ENCODE measurements at places on chromosomes 3 and 15.

DNA sequence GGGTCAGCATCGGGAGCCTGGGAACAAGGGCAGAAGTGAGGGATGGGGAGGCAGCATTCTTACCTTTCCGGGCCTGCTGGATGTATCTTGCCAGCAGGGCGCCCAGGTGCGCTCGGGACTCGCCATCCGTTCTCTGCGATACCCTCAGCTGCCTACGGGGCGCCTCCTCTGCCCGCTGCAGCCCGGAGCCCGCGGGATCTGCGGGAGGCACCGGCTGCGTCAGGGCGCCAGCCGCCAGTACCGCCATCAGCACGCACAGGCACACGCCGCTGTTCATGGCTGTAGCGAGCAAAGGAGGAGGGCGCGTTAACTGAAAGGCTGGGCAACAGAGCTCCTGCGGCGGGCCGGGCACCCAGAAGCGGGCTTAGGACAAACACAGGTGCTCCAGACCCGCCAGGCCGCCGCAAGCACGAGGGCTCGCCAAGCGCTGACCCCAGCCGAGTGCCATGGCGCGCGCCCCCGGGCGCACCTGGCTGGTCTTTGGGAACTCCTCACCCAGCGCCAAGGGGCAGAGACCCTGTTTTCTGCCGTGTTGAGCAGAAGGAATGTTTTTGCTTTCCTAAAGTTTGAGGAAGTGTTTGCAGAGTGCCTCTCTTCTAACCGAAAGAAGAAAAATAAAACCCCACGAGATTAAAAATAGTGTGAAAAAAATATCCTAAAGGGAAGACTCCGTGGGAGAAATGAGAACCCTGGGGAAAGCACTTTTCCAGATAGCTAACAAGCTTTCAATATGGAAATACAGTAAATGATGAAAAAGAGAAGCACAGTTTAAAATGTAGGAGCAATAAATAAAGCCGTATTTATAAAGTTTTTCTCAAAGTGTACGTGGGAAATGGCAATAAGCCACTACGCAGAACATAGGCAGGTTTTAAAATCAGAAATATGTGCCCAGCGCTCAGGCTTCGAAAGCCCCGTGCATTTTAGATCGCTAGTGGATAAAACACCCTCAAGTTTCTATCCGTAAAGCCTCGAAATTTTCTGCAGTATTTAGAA lies 2.3 kb downstream of the CCK start:
- peak overlapping the region; percentile 39 for H3K4me3 ChIP-seq
- no peaks in the 10 kb centered on the region for H3K36me3 ChIP-seq
- H3K27ac ChIP-seq, result no peak overlapping the region
- H3K27me3 ChIP-seq, result peaks cover 56% of the 10 kb centered on the region

GRCh38 chr3:67650084-67650483 lies 4.3 kb downstream of the SUCLG2 start:
- H3K4me1 ChIP-seq, result peaks cover 67% of the 10 kb centered on the region
- H3K4me3 ChIP-seq, result no peak overlapping the region
- H3K27ac ChIP-seq, result no peak overlapping the region
- no peak for DNase-seq
- H3K27me3 ChIP-seq, result no peaks in the 10 kb centered on the region

GRCh38 chr3:176293276-176293675 lies 904.0 kb downstream of the TBL1XR1 start:
- H3K27ac ChIP-seq, result no peak overlapping the region
- H3K36me3 ChIP-seq, result no peaks in the 10 kb centered on the region
- no peaks in the 10 kb centered on the region for H3K27me3 ChIP-seq
- no peak for DNase-seq
- no peaks in the 10 kb centered on the region for H3K4me1 ChIP-seq
- H3K4me3 ChIP-seq, result no peak overlapping the region

DNA sequence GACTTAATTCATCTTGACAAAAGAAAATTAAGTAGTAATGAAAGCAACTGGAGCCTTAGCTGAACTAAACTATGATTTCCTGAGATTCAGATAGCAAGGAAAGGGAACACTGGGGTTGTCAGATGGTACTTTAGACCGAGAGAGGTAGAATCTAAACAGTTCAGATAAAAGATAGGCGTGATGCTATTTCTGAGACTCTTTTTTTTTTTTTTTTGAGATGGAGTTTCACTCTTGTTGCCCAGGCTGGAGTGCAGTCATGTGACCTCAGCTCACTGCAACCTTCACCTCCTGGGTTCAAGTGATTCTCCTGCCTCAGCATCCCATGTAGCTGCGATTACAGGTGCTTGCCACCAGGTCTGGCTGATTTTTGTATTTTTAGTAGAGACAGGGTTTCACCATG lies 279.9 kb upstream of the UMPS start:
- no peak overlapping the region for H3K4me3 ChIP-seq
- H3K4me1 ChIP-seq, result no peaks in the 10 kb centered on the region
- H3K27me3 ChIP-seq, result peaks cover 8% of the 10 kb centered on the region
- H3K27ac ChIP-seq, result no peak overlapping the region
- H3K36me3 ChIP-seq, result no peaks in the 10 kb centered on the region

DNA sequence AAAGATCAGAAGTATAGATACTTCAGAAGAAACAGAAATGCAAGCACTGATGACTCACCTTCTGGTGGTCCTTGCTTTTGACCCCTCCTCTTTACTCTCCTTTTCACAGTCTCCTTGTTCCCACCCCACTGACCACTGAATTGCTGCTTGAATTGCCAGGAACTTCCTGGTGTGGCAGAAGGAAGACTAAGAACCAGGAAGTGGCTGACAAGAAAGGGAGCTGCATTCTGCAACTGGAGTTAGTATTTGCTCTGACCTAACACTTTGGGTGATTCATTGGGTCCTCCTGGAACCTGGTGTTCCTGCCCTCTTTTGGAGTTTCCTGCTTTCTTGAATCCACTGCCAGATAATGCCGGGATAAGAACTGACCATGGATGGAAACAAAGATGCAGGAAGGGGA lies 23.0 kb downstream of the KY start:
- no peak overlapping the region for H3K4me3 ChIP-seq
- H3K27ac ChIP-seq, result no peak overlapping the region
- DNase-seq, result no peak
- H3K36me3 ChIP-seq, result no peaks in the 10 kb centered on the region
- H3K27me3 ChIP-seq, result peaks cover 5% of the 10 kb centered on the region

- H3K4me3 ChIP-seq, result no peak overlapping the region
- H3K27me3 ChIP-seq, result no peaks in the 10 kb centered on the region
- H3K4me1 ChIP-seq, result no peaks in the 10 kb centered on the region
Observed at GRCh38 chr3:113186566-113186965, 24.8 kb upstream of the BOC start.

GRCh38 chr3:133137042-133137996 lies 99.1 kb downstream of the TMEM108 start:
- H3K27ac ChIP-seq, result no peak overlapping the region
- H3K36me3 ChIP-seq, result no peaks in the 10 kb centered on the region
- H3K27me3 ChIP-seq, result peaks cover 10% of the 10 kb centered on the region
- no peaks in the 10 kb centered on the region for H3K4me1 ChIP-seq
- no peak overlapping the region for H3K4me3 ChIP-seq

GRCh38 chr15:80798911-80799310 lies 19.7 kb downstream of the CEMIP start:
- H3K36me3 ChIP-seq, result no peaks in the 10 kb centered on the region
- H3K27ac ChIP-seq, result no peak overlapping the region
- H3K27me3 ChIP-seq, result no peaks in the 10 kb centered on the region
- H3K4me3 ChIP-seq, result no peak overlapping the region

- no peaks in the 10 kb centered on the region for H3K4me1 ChIP-seq
- H3K27ac ChIP-seq, result no peak overlapping the region
- no peaks in the 10 kb centered on the region for H3K27me3 ChIP-seq
- peaks cover 44% of the 10 kb centered on the region for H3K36me3 ChIP-seq
Observed at GRCh38 chr3:136495213-136495612, 245.1 kb downstream of the PCCB start.

- no peaks in the 10 kb centered on the region for H3K27me3 ChIP-seq
- no peak overlapping the region for H3K4me3 ChIP-seq
- H3K4me1 ChIP-seq, result no peaks in the 10 kb centered on the region
- H3K36me3 ChIP-seq, result no peaks in the 10 kb centered on the region
Observed at GRCh38 chr3:86837871-86838270, 153.1 kb downstream of the VGLL3 start.

DNA sequence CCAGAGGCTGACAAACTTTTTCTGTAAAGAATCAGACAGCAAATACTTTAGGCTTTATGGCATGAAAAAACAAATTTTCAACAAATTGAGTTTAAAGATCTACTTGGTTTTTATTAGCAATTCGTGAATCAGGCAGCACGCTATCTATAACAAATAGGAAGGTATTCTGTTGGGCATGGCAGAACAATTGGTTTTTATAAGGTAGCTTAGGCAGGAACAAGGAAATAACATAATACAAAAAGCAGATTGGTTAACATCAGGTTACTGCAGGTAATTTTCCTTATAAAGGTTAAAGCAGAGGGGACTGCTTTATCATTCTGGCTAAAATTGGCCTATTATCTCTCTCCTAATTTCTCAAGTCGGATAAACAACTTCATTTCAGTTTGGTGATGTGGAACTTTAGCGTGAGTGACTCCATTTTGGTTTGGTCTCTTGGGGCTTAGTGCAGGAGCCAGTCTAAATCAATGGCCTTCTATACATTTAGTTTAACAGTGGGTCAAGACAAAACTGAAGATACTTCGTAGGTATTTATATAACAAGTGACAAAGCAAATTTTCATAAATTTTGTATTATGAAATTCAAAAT lies 26.8 kb downstream of the ZBTB38 start:
- no peaks in the 10 kb centered on the region for H3K36me3 ChIP-seq
- H3K27me3 ChIP-seq, result no peaks in the 10 kb centered on the region
- H3K27ac ChIP-seq, result no peak overlapping the region
- H3K4me3 ChIP-seq, result no peak overlapping the region

DNA sequence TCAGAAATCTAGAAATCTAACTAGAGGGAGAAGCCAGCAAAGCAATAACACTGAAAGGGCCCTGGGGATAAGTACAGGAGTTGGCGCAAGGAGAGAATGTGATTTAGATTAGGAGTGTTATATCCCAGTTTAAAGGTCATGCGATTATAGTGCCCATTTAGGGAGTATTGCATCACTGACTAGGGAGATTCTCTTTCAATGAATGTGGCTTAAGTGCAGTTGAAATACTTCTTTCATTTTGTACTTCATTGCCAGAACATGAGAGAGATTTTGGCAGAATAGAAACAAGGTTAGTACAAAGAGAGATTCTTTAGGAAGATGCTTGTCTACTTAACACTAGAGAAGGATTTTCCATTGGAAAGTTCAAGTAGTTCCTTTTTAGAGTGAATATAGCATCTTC lies 13.9 kb downstream of the ROBO2 start:
- no peaks in the 10 kb centered on the region for H3K4me1 ChIP-seq
- no peak overlapping the region for H3K4me3 ChIP-seq
- H3K36me3 ChIP-seq, result no peaks in the 10 kb centered on the region
- no peak for DNase-seq

DNA sequence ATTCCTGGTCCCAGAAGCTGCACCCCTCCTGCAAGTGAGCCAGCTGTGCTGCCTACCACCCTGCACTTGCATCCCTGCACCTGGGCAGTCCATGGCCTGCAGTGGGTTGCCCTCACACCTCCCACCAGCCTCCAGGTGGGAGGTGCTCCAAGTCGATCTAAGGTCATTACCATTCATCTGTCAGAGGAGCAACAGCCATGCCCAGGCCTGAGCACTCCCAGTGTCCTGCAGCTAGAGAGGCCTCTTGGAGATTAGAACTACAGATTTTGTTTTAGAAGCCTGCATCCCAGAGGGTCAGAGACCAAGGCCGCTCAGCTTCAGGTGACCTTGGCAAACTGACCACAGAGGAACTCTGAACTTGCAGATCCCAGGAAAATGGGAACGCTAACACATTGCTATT lies 9.0 kb upstream of the ZXDC start:
- H3K27me3 ChIP-seq, result no peaks in the 10 kb centered on the region
- H3K4me1 ChIP-seq, result peaks cover 12% of the 10 kb centered on the region
- no peak overlapping the region for H3K27ac ChIP-seq
- no peak overlapping the region for H3K4me3 ChIP-seq

GRCh38 chr3:113295463-113295862 lies 84.1 kb downstream of the BOC start:
- H3K4me1 ChIP-seq, result no peaks in the 10 kb centered on the region
- DNase-seq, result no peak
- H3K27me3 ChIP-seq, result no peaks in the 10 kb centered on the region

Data from activated naive CD4-positive, alpha-beta T cell treated with anti-CD3 and anti-CD28 coated beads for 36 hours (primary cell).